ENCODE measurements at places on chromosomes 2 and 18.

- DNase-seq, result peak; percentile 64
These were observed 20.7 kb downstream of the FOSL2 start for GRCh38 chr2:28413152-28413898.

DNA sequence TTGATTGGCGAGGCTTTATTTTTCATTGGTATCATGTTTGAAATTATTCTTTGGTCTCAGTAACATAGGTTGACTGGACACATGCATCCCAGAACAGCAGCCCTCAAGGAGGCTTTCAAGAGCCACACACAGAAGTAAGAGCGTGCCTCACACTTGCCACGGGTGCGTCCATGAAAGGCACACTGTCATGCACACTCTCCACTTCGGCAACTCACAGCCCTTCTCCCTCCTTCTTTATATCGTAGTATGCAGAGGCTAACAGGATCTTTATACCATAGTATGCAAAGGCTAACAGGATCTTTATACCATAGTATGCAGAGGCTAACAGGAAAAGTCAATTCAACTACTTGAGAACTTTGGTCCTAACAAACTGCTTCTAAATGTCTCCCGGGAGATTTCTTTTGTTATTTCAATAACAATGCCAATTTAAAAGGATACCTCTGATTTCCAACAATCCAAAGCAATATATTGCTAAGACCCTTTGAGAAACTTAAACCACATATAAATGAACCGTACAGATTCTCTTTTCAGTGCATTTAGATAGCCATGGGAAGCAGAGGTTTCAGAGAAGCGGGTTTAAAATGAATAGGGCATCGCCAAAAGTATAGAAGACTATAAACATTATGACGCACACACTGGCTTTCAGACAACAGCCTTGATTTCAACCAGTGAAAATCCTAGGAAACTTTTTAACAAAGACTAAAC, 26.5 kb upstream of the ZNF516 start:
- DNase-seq, result no peak

DNA sequence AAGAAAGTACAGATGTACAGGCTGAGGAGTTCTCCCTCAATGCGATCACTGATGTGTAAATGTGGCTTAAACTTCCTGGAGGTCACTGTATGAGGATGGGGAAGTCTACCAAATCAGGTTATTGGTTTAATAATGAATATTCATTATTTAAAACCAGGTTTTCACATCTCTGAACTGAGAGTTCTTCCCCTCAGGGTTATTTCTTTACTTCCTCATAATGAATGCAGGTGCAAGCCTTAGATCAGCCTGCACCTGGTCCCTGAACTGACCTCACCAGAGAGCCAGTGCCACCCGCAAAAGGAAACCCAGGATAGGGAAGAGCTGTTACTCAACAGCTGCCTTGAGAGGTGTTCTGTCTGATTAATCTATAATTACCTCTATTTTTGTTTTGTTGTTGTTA, 369.0 kb downstream of the EPHA4 start:
- no peak for DNase-seq

- no peak for DNase-seq
These were observed 13.3 kb downstream of the RIF1 start for GRCh38 chr2:151422917-151423439.

DNA sequence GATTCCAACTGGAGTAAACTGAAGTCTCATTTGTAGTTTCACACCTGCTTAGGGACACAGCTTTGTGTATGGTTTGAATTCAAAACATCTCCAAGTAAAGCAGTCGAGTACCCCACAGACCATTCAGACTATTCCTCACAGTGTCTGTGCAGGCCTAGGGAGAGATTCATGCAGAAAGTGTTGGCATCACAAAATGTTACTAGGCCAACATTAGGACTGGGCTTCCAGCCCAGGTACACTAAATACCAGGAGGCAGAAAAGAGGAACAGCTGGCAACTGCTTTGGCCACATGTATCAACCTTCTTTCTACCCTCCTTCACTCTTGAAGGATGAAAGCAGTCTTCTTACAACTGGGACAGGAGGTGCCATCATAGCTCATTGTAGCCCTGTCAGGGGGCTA, 270.4 kb upstream of the TMEFF2 start:
- DNase-seq, result no peak

DNA sequence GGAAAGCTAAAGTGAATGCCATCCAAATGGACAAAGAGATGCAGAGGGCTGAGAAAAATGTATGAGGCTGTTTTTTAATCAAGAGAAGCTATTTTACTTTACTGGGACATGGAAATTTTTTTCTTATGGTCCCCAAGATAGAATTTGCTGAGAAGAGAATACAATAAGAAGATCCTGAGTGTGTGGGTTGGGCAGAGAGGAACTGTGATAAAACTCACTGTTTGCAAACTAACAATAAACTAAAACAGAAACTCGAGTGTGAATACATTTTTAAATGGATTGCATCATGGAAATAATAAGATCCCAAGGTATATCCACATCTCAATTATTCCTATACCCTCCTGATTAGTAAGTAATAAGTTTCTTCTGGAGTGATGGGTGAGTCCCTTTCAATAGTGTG, 4.4 kb downstream of the NEB start:
- no peak for DNase-seq

GRCh38 chr2:156903335-156903734, 354.2 kb upstream of the GALNT5 start:
- no peak for DNase-seq

DNA sequence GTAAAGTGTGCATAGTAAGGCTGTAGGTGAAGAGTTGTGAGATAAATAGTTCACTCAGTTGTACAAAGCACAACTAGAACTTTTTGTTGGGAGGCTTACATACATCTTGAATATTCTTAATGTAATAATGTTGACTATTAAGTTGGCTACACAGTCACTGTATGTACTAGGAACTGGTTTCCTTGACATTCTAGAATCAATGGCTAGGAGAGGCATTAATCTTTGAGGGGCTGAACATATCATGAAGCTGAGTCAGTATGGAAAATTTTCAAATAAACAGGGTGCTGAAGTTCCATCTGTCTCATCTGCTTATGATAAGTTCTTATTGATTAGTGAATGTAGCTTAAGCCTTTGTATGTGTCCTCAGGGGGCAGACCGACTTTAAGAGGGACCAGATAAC, 23.4 kb downstream of the METTL21A start:
- no peak for DNase-seq

GRCh38 chr2:30421604-30422443, 25.2 kb upstream of the LCLAT1 start:
- DNase-seq, result no peak

DNA sequence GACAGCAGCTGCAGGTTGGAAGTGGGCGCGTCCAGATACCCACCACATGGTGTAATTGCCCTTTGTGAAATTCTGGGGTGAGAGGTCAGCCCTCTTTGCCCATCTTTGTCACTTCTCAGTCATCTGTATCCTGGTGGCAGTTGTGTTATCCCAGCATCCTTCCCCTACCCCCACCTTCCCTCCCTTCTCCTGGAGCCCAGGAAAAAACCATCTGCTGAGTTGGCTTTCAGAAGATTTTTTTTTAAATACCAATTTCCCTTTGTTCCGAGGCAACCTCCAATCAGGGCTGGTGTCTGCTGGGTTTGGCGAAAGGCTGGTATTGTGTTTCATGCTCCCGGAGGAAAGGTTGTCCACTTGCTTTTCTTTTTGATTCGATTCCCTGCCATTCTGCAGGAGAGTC, 35.2 kb downstream of the SETBP1 start:
- no peak for DNase-seq

- DNase-seq, result no peak
These were observed 124.0 kb downstream of the RTP5 start for GRCh38 chr2:241993386-241994005.

DNA sequence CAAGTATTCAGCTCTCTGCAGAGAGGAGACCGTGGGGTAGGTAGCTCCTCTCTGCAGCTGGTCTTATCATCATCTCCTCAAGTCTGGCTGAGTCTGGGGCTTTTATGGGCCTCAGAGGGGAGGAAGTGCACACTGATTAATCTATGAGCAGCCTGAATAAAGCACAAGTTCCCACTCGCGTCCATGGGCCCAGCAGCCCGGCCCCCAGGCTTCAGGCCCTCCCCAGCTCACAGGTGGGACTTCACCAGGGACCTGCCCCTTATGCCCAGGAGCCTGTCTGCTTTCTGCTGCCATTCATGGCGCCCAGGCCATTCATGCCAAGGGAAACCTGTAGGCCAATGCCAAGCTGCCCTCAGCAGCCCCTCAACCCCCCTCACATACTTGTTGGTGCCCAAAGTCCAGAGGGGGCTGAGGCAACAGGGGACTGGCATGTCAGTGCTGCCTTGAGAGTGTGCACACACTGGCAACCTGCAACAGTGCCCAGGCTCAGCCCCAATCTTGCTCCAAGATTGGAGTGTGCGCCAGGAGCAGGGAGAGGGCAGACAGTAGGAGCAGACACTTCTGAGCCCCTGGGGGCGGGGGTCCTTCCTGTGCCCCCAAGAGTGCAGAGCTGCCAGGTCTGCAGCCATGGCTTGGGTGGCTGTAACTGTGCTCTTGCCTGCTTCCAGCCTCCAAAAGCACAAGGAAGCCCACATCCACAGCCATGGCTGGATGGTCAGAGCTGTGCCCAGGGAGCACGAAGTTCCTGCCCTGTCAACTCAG, 375.6 kb upstream of the VWC2L start:
- DNase-seq, result no peak

- DNase-seq, result no peak
These were observed 36.0 kb downstream of the PPP4R3B start for GRCh38 chr2:55581435-55581834.

GRCh38 chr18:70158992-70159717, 46.3 kb downstream of the RTTN start:
- DNase-seq, result no peak

DNA sequence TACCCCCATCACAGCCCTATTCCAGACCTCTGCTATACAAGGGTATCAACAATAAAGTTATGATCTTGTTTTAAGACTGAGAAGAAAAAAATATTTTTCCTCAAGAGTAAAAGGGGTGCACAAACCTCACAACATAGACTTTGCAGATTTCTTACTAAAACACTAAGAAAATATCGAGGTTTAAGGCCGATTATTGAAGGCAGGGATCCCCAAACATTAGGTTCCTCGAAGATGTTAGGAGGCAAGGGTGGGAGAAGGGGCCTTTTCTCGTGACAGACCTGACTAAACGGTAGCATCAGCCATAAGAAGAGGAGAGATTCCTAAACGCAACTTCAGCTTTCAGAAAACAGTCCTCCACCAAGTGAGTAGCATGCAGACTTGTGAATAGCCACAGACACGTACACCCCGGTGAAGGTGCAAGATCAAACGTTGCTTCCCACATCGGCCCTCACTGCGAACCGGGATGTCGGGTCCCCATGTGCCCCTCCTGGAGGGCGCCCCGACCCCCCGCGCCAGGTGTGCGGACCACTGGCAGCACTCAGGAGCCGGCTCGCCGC, 678 bp downstream of the PIAS2 start:
- DNase-seq, result no peak

GRCh38 chr2:237451643-237452469, 35.2 kb upstream of the MLPH start:
- no peak for DNase-seq

DNA sequence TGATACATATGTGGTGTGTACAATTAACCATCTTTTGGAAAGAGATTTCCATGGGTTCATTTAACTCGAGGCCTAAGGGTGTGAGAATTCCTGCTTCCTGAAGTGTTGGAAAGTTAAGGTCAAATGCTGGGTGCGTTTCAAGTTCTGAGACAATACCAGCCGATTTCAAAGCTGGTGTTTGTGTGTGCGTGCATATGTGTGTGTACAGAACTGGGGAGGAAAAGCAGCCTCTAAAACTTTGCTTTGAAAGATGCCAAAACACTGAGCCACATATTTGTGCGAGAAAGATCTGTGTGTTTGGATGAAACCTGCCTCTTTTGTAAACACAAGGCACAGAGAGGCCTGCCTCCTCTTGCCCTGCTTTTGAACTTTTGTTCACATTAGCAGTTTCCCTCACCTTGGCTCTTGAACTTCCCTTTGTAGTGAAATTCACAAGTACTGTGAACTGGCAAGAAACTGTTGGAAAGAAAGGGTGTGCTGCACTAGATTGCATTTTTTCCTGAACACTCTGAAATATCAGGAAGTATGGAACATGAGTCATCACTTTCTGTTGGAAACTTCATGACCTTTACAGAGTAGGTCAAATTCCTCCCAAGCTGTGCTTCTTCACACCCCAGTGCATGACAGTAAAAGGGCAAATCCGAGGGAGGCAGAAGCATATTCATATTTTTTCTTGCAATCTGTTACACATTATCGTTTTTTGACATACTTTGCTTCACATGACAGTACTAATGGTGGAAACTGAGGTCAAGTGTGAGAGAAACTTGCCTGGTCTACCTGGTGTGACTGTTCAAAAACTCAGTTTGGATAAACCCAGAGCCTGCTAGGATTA, 20.0 kb upstream of the CAVIN2 start:
- no peak for DNase-seq

- DNase-seq, result peak; percentile 57
These were observed 67.3 kb upstream of the UPP2 start for GRCh38 chr2:158034198-158034866.

DNA sequence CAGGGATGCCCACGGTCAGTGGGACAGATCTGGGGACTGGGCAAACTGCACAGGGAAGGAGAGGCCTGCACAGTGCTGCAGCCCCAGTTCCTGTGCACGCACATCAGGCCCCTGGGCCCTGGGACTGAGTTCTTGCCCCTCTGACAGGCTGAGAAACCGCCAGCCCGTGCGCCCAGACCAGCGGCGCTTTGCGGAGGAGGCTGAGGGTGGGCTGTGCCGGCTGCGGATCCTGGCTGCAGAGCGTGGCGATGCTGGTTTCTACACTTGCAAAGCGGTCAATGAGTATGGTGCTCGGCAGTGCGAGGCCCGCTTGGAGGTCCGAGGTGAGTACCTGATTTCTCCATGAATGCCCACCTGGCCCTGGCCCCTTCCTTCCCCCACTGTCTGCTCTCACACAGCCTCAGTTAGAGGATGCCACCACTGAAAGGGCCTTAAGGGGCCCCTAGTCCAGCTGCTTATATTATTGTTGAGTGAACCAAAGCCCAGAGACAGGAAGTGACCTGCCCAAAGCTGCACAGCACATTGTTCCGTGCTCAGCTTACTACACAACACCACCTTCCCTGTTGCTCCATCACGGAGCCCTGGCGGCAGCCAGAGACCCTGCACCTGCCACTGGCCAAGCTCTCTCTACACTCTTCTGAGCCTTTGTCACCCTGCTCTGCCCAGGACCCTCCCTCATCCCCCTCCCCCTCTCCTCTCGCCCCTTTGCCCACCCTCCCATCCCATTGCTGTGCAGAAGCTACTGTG, 29.8 kb downstream of the SPEG start:
- no peak for DNase-seq

GRCh38 chr2:28717339-28717758, 34.3 kb upstream of the PPP1CB start:
- DNase-seq, result no peak

GRCh38 chr2:6909431-6910385, 7.5 kb upstream of the RNF144A start:
- no peak for DNase-seq

GRCh38 chr2:27875089-27875881, 14.9 kb downstream of the RBKS start:
- DNase-seq, result no peak

- no peak for DNase-seq
These were observed 8.5 kb downstream of the CIB4 start for GRCh38 chr2:26632624-26633185.

DNA sequence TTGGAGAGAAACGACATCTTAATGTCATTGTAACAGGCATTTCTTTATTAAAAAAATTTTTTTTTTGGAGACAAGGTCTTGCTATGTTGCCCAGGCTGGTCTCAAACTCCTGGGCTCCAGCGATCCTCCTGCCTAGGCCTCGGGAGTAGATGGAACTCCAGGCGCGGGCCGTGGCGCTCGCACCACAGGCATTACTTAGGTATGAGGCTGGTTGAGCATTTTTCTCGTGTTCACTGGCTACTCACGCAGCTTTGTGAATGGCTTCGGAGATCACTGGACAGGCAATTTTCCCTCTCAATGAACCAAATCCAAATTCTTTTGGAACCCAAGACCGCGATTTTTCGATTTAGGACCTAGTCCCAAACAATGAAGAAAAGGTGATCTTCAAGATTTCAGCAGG, 795 bp upstream of the TCF7L1 start:
- no peak for DNase-seq

Measured in ecto neural progenitor cell (in vitro differentiated cells).